ENCODE measurements at places on chromosomes 5 and 9.

GRCh38 chr5:159091596-159092331 lies 8.0 kb downstream of the EBF1 start:
- DNase-seq: no peak

DNA sequence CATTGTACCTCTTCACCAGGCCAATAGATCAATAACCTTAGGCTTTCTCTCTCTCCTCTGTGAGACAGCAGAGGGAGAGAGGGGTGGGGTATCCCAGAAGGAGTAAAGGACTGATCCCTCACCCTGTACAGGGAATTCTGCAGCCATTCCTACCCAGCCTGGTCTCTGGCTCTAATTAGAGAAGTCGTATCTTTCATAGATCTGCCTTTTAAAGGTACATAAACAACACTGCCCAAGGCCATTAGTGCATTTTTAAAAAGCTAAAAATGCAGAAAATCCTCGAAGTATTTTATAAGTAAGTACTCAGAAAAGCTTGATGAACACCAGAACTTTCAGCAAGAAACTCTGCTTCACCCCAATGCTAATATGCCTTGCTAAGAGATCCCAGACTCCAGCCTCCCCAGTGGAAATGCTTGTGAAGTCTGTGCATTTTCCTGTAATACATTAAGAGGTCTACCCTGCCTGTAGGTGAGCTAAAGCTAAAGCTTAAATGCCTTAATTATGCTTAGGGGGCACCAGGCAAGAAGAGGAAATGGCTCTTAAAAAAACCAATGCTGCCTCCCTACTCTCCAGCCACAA lies 200.0 kb upstream of the ANKRD55 start:
- no peak for DNase-seq

GRCh38 chr5:136853971-136854370 lies 488.6 kb upstream of the TRPC7 start:
- DNase-seq: no peak

DNA sequence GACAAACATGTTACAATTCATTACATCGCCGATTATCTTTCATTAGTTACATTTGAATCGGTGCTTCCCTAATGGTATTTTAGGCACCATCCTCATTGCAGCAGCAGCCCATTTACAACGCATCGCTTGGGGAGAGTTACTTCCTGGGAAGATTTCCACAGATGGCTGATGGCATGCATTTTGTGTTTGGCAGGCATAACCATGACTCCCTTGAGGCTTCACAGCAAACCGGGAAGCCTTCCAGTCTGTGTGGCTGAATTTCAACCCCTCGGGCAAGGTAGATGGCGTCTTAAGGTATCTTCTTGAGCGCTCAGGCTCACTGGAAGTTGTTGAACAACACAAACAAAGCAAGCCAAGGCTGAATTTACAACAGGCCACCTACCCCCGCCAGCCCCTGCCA lies 1.6 kb upstream of the DNAH5 start:
- DNase-seq: no peak

GRCh38 chr5:55134053-55134722 lies 25.8 kb upstream of the GPX8 start:
- no peak for DNase-seq

DNA sequence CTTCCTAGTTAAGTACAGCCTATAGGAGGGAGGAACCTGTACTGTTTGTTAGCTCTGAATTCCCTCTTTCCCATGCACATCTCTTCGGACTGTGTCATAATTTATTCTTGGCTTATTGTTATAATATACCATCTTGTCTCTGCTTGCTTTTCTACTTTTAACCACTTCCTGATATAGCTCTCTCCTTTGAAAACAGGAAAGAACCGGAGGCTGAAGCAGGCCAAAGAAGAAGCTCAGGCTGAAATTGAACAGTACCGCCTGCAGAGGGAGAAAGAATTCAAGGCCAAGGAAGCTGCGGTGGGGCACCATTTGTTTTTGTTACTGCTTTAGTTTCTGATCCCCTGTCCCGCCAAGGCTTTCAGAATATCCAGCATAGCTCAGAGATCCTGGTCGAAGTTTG lies 4.8 kb downstream of the ATP6V1G1 start:
- DNase-seq: no peak

DNA sequence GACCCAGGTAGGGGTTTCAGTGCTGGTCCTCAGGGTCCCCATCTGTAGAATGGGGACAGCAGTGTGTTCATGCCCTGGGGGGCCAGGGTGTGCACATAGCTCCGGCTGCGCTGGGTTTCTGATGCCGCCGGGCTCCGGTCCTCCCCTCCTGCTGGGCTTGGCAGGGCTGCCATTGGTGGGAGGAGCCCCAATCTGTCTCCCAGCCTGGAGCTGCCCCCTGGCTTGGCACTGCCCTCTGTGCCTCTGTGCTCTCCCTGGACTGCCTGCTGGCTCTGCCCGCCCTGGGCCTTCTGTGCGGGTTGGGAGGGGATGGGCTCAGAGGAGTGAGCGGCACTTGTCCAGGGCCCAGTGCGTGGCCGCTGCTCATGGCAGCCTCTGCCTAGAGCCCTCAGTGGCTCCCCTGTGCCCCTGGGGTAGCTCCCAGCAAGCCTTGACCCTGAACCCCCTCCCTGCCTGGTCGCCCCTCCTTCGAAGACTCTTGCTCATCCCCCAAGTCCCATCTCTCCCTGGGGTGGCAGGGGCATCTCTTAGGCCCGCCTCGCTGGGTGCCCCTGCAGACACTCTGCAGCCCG lies 35.7 kb downstream of the RXRA start:
- no peak for DNase-seq

DNA sequence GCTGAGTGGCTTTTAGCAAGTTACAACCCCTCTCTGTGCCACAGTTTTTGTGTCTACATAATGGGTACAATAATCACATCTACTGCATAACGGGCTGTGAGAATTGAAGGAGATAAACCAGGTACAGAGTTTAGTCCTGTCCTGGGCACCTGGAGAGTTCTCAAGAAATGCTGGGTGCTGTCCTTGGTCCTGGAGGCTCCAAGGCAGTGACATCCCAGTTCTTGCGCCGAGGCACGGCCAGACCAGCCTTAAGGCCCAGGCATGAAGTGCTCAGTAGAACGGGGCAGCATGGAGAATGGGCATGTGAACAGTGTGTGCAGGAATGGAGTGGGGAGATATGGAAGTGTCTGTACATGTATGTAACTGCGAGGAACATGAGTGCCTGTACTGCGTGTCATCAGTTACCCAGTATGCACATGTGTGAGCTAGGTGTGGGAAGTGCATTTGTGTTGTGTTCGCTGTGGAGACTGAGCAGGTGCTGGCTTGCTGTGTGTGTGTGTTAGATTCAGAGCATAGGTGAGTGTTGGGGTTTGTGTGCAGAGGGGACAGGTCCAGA lies 6.3 kb upstream of the UNC5A start:
- DNase-seq: no peak

DNA sequence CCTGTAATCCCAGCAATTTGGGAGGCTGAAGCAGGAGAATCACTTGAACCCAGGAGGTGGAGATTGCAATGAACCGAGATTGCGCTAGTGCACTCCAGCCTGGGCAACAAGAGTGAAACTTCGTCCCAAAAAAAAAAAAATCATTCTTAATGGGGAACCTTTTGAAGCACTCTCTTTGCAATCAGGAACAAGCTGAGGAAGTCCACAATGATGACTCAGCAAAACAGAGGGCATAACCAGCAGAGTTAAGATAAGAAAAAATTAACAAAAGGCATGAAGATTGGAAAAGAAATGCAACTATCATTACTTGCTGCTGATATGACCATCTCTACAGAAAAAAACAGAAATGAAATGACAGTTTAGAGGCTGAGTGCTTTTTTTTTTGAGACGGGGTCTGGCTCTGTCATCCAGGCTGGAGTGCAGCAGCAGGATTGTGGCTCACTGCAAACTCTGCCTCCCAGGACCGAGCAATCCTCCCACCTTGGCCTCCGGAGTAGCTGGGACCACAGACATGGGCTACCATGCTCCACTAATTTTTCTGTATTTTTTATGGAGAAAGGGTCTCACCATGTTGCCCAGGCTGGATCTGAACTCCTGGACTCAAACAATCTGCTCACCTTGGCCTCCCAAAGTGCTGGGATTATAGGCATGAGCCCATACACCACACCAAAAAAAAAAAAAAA lies 88.0 kb downstream of the FNBP1 start:
- DNase-seq: no peak

DNA sequence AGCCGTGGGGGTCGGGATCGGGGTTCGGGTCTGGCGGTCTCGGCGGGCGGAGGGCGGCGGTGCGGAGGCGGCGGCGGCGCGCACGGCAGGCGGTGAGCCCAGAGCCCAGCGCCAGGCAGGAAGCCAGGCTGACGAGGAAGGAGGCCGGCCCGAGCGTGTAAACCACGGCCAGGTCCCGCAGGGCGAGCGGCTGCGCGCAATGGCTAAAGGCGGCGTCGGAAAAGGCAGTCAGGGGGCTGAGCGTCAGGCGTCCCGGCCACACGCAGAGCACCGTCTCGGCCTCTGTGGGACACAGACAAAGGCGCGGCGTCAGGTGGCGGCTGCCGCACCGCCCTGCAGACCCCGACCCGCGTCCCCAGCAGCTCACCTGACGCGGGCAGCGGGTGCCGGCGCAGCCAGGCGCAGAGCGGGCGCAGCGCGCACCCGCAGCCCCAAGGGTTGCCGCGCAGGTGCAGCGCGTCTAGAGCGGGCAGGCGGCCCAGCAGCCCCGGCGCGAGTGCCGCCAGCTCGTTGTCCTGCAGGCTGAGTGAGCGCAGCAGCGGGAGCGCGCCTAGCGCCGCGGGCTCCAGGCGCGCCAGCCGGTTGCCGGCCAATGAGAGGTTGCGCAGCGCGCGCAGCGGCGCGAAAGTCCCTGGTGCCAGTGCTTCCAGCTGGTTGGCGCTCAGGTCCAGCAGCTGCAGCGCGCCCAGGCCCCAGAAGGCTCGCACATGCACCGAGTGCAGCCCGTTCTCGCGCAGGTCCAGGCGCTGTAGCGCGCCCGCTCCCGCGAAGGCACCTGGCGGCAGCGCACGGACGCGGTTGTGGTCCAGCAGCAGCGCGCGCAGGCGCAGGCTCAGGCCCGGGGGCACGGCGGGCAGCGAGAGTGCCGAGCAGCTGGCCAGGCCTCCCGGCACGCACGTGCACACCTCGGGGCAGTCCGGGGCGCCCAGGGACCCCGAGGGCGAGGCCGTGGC lies 671 bp downstream of the LRRC26 start:
- peak; percentile 26 for DNase-seq

- no peak for DNase-seq
Observed at GRCh38 chr5:68748101-68748500, 345.7 kb upstream of the SLC30A5 start.

GRCh38 chr9:120289990-120290975 lies 289.7 kb downstream of the CDK5RAP2 start:
- no peak for DNase-seq

DNA sequence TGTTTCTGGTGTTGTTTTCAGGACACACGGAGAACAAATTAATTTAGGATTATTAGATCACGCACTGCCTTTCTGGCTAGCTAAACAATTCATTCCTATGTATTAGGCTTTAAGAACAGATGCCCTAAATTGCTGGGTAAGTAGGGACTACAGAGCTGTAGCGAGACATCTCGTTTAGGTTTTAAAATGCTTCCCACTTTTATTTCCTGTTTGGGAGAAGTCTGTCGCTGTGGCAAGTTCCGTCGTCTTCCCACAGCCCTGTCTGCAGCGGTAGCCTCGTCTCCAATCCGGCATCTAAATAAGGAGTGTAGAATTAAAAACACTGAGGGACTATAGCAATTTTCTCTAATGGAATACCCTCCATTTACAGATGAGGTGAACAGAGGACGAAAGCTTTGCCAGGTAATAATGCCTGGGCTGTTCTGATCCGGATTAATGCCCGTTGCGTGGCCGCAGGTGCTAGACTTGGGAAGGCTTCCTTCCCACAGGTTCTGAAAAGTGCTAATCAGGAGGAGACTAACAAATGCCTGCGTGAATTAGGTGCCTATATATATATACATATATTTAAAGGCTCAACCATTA lies 1.3 kb upstream of the TRIM36 start:
- no peak for DNase-seq

GRCh38 chr5:150192462-150192861 lies 2.6 kb downstream of the SLC6A7 start:
- DNase-seq: no peak

- no peak for DNase-seq
Observed at GRCh38 chr5:20348321-20348720, 360.3 kb upstream of the CDH18 start.

DNA sequence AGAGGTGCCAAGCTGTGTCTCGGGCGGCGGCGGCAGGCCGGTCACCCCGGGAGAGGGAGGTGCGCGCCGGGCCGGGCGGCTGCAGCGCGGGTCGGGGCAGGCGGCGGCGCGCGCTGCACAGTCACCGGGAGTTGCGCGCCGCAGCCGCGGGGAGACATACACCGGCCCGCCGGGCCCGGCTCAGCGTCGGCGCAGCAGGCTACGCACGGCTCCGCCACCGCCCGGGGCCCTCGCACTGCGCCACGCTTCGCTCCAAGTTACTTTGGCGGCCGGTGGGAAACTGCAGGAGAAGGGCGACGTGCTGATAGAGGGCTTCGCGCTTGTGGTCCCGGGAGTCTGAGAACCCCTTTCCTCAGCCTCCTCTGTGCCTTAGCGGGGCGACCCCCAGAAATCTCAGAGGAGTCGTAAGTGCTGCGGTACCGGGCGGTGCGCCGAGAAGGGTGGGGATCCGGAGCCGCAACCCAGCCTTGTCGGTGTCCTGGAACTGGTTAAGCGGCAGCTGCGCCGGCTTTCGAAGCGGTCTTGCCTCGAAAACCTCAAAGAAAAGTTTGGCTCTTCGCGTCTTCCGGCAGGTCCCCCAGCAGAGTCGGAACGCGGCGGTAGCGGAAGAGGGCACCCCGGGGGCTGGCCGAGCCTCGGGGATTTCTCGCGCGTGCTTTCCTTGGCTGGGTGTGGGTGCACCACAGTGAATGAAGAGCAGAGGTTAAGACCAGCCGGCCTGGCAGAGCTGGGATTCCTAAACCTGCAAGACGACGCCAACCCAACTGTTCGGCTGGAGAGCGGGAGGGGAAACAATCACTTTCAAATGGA lies at the start of gene EFNA5:
TSS of gene EFNA5 (minus strand) at position 6 of the 810 bp plus-strand sequence.
- DNase-seq: no peak

- DNase-seq: peak; percentile 31
Observed at GRCh38 chr5:141878186-141878710, at the start of gene PCDH1. Gene PCDH1 (minus strand): TSS chr5:141878410. CDS start chr5:141878262, 148 bp downstream.

GRCh38 chr9:87479801-87480201 lies 17.9 kb upstream of the DAPK1 start:
- DNase-seq: no peak

- DNase-seq: no peak
Observed at GRCh38 chr5:44707721-44708120, 101.0 kb upstream of the MRPS30 start.

- peak; percentile 51 for DNase-seq
Observed at GRCh38 chr5:141003791-141004611, 37.7 kb downstream of the PCDHAC2 start.
